ENCODE measurements at places on chromosomes 1 and 21. TPM values are rescaled to one million over a fixed set of nuclear protein-coding genes. Genes with fewer than 3 reads are reported as not detected.

DNA sequence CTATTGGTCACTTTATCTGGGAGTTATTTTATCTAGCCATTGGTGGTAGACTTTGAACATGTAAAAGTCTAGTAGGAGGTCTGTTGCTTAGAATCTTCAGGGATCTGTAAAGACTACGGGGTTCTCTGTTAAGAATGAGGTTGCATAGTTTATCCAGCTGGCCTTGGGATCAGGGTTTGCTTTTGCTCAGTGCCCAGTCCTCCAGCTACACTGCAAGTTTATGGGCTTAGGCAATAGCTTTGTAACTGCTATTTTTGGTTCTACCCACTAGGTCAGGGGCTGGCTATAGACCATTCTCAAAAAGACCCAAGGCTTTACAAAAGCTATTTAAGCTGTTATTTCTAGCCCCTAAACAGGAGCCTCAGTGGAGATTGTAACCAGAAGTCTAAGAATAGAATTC lies 9.8 kb downstream of the SH3GLB1 start:
- peak; percentile 37 for DNase-seq

DNA sequence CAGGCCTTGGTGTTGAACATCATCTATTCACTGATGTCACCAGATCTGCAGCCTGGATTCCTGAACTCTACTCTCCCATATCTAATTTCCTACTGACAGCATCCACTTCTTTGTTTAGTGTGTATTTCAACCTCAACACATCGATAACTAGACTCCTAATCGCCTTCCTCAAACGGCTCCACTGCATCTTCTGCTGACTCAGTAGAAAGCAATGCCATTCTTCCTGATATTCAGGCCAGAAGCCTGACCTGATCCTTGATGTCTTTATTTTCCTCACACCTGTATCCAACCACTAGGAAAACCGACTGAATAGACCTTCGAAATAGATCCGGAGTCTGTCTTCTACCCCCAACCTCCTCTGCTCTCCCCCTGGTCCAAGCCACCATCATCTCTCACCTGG lies 466.9 kb downstream of the PCP4 start:
- no peak for DNase-seq

GRCh38 chr1:84327830-84328229 lies 26.3 kb downstream of the SAMD13 start:
- no peak for DNase-seq

GRCh38 chr1:101435831-101436511 lies 199.2 kb downstream of the S1PR1 start:
- DNase-seq: no peak

- DNase-seq: peak; percentile 36
Measured at GRCh38 chr21:44012474-44013379, 618 bp downstream of the TRAPPC10 start.

- no peak for DNase-seq
Measured at GRCh38 chr1:27618341-27619082, 14.6 kb upstream of the AHDC1 start.

GRCh38 chr1:221497046-221497445 lies 244.8 kb downstream of the DUSP10 start:
- peak; percentile 43 for DNase-seq

DNA sequence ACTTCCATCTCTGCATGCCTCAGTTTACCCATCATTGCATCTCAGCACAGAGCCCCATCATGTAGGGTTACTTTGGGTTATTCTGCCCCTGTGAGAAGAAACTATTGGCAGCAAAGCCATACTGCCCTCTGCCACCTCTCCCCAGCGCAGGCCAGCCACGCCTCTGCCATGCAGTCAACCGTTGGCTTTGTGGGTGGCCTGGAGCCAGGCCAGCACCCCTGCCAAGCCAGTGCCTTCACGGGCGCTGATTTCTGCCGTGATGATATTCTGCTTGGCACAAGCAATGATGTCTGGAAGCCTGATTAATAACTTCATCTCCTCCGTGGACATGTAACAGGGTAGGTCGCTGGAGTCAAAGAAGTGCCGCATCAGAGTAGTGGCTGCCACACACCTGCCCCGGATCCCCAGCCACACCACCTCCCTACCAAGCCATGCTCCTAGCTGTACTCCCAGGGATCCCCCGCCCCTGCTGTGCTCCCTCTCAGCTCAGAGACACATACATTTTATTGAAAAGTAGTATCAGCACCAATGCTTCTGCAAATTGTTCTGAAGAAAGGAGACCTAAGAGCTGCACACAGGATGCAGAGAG lies 15.0 kb upstream of the CEP85 start:
- DNase-seq: no peak

DNA sequence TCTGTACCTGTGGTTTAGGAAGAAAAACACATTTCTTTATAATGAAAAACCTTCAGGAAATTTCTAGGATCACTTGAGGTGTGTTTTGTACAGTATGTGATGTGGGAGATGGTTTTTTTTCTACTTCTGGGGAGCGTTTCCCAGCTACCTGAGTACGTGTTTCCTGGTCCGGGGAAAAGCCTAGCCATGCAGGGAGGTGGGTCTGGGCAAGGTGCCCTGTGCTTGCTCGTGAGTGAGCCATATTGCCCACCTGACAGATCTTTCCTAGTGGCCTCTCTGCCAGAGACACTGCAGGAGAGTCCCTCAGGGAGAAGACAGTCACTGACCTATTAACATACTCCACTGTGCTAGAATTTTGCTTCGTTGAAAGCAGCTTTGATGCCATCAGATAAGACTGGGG lies 41.3 kb downstream of the TRPM2 start:
- no peak for DNase-seq

DNA sequence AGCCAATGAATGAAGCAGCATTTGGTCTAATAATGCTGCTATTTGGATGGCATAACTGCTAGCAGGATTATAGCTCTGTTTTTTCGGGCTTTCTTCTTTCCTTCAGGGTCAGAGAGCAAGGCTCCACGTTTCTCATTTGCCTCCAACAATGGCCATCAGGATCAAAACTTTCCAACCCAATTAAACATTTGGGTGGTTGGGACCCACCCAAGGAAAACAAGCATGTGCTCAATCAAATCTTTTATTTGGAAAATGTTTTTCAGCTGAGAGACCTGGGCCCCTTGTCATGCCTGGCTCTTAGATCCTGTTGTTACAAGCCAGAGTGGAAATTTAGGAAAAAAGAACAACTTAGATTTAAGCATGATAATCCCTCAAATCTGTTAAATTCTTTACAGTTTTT lies 373.1 kb upstream of the USP24 start:
- peak; percentile 57 for DNase-seq

DNA sequence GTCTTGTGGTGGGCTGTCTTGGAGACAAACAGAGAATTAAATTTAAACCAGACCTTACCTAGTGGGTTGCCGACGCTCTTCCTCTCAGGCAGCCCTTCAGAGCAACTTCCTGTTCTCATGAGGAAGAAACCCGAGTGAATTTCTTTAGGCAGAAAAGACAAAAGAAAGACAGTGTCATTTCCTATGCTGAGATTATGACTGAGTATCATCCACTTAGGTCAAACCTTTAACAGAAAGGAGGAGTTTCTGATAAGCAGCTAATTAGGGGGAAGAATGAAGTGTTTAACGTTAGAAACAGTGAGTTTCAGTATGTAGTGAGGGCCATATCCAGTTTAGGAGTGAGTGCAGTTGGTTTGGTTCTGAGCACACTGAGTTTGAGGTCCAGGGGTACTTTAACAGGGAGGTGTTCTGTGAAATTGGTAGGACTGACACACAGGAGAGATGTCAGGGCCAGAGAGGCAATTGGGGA lies 38.7 kb downstream of the FASLG start:
- no peak for DNase-seq

DNA sequence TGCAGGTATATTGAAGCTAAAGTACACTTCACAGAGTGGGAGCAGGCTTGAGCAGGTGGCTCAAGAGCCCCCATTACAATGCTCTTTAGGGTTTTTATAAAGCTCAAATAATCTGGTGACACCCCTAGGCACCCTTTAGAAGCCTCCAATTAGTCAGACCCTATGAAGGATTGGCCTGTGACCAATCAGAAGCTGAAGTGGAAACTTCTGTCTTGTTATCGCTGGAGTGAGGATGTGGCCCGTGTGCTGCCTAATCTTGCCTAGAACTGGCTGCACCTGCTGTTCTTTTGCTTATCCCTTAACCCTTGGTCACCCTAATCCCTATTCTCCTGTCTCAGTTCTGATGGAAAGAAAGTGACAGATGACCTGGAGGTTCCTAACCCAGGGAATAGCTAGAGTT lies 70.8 kb upstream of the ABCG1 start:
- DNase-seq: no peak

DNA sequence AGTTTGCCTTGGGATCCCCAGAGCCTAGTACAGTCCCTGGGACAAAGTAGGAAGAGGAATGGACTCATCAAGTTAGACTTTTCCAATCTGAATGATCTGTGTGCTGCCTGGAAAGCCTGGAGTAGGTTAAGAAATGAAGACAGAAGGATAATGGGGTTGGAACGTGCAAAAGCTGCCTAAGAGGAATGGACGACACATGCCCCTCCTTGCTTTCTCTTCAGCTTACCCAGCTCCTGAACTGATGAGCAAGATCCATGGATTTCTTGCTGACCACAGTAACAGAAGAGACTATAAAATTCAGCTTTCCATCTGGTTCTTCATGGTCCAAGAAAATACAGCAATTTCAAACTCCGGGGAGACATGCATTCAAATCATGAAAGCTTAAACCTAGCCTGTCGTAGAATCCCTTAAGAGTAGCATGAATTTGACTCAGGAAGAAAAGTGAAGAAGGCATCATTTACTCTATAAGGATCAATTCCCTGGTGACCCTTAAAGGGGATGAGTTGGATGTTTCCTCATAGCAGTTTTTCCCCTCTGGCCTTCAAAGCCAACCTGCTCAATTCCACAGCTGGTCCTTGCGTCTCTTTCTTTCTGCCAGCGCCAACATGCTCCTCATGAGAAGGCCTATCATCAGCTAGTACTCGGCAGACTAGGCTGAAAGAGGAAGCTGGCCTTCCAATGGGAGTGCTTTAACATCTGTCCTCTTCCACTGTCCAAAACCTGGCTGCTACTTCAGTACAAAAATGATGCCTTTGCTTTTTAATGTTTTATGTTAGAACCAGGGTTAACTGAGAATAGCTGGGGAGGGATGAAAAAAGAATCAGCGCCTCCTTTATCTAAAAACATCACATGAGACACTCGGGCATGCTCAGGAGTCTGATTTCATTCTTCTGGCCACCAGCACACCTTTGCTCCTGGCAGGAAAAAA lies 5.7 kb upstream of the PEF1 start:
- DNase-seq: peak; percentile 62

GRCh38 chr21:40067751-40068150 lies 200.5 kb downstream of the PCP4 start:
- DNase-seq: no peak

GRCh38 chr1:235455097-235455496 lies 49.2 kb downstream of the B3GALNT2 start:
- DNase-seq: no peak

DNA sequence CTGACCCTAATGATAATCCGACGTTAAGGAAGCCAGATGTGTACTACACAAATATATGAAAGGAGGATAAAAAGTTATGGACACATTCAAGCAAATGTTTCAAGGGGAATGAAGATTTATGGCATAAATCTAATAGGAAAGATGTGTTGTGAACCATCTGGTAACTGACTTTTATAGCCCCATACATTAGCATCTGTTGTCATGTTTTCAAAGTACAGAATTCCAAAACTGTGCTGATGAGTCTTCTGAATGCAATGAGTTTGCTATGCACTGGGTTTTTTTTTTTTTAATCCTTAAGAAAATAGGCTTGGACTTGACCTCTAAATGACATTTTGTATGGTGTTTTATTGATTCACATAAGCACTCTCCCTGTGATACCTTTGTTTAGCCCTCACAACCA lies 158.5 kb upstream of the ESRRG start:
- no peak for DNase-seq

DNA sequence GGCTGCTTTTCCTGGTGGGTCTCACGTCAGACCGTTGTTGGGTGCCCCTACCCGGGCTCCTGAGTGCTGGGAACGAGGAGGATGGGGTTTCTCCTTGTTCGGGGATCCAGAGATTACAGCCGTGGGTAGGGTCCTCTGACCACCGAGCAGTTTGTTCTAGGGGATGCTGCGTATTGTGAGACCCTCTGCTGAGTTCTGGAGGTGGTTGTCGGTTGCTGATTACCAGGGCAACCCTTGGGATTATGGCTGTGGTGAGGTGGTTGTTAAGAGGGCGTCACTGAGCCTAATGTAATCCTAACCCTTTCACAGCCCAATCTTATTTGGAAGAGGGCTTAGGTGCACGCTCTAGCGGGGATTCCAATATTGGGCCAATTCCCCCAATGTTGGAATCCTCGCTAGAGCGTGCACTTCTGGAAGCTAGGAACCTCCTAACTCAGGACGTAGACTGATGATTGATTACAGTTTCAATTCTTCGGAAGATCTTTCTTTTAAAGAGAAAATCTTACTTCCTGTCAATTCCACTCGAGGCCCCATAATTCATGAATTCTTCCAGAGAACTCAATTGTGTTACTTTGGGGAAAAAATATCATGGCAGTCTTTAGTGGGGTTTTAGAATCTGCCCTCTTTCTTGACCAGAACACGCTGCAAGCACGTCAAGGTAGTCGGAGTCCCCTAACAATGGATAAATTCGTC lies 483 bp downstream of the TCEANC2 start:
- DNase-seq: no peak

DNA sequence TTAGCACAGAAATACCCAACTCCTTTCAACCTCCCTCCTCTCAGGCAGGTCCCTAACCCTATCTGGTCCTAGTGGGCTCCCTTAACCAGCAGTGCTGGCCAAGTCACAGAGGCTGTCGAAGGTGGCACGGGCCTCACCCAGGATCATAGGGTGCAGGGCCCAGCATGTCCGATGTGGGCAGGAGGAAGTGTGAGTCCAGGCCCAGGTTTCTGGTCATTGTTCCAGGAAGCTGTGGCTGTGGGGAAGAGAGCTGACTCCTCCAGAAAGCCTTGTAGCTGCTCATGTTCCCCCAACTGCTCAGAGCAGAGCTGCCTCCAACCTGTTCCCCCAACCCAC lies 2.4 kb downstream of the CCDC17 start:
- peak; percentile 31 for DNase-seq

GRCh38 chr1:60848583-60849188 lies 233.7 kb upstream of the NFIA start:
- peak; percentile 6 for DNase-seq

DNA sequence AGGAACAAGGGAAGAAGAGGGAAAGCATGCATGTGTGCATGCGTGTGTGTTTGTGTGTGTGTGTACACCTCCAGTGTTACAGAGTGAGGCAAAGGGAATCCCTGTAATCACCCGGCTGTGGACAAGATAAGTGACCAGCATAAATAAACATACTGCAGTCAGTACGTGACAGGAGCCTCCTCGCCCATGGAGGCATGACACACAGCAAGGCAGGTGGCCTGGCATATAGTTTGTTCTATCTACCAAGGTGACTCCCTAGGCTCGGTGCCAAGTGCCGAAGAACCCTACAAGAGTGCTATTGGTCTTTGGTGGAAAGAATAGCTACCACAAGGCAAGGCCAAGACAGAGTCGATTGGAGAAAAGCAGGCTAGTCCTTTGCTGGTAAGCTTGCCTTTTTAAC lies 31.7 kb upstream of the HEATR1 start:
- no peak for DNase-seq

Gene BLACAT1
- 1.2 TPM for total RNA-seq

Gene TRAF3IP3
- total RNA-seq: 6.7 TPM

Gene LCA5L
- total RNA-seq: 19.7 TPM

Gene MPL
- total RNA-seq: not detected

Gene SMYD3
- total RNA-seq: 46.7 TPM

Gene AKNAD1
- total RNA-seq: 2.2 TPM

Gene RAB42
- total RNA-seq: 7.0 TPM

Gene AK5
- 9.9 TPM for total RNA-seq
